ENCODE measurements at places on chromosomes 11 and 22. TPM values are rescaled to one million over a fixed set of nuclear protein-coding genes. Genes with fewer than 3 reads are reported as not detected.

PDGFB gene
- total RNA-seq, result 5.4 TPM

FAM227A gene
- total RNA-seq, result 0.06 TPM

DNA sequence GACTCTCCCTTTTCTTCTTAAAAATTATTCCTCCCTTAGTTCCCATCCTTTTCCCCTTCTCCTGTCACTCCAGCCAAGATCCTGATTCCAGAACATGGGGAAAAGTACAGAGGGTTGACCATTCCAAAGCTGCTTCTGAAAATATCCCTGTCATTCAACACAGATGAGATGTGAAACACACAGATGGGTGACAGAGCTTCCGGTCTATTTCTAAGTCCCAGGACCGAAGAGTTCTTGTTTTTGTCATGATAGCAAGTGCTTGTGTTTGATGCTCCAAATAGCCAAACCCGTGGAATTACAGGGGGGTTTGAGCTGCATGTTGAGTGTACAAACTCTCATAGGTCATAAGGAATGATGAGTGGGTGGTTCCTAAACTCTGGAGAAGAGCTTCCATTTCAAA is 57.9 kb downstream of the PARVA start:
- no peak for DNase-seq

VPS51 gene
- total RNA-seq, result 146 TPM

RASGRP2 gene
- total RNA-seq, result 206 TPM

GRCh38 chr22:28730179-28730578 is 11.4 kb downstream of the CHEK2 start:
- DNase-seq, result no peak

- no peak for DNase-seq
Measured at GRCh38 chr11:105553025-105553424, 56.8 kb upstream of the GRIA4 start.

GRCh38 chr11:47586098-47586855 is at the start of gene FAM180B:
Gene FAM180B, plus strand, starts transcription at chr11:47586678. Its CDS starts 91 bp downstream, at chr11:47586769.
- peak; percentile 61 for DNase-seq

DNA sequence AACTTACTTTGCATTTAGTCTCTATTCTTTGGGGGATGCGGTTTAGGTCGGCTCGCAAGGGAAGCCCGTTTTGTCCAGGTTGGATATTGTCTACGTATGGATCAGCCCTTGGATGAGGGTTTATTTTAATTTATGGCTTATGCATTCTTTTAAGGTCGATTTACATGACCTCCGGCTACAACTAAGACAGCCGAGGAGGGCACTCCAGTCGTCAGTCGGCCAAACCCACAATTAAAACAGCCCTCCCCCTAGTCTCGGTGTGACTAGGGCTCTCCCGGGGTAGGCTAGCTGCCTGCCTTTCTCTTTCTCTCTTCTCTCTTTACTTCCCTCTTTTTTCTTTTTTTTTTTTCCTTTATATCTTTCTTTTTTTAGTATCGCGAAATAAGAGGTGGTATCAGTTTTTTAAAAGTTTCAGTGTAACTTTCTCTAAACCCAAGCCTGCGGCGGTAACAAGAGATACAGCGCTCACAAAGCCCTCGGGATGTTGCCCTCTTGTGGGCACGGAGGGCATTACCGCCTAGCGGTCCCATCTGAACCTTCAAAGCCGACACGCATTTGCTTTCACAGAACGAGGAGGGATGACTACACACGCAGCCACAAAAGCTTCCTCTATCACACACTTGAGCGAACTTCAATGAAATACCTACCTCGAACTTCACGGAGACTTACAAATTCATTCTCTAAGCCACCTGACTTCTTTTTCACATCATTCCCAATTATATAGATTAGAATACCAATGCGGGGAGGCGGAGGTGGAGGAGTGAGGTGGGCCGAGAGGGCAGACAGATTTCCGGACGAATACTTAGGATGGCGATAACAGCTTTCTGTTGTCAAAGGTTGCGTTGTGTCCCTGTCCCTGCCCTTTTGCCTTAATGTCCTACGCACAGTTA is 132.3 kb upstream of the C11orf58 start:
- DNase-seq, result peak; percentile 92

- DNase-seq, result no peak
Measured at GRCh38 chr11:72075109-72075508, 5.2 kb downstream of the NUMA1 start.

GAL gene
- total RNA-seq, result not detected

GRCh38 chr11:61121192-61121831 is 19.0 kb downstream of the CD5 start:
- DNase-seq, result no peak

DNA sequence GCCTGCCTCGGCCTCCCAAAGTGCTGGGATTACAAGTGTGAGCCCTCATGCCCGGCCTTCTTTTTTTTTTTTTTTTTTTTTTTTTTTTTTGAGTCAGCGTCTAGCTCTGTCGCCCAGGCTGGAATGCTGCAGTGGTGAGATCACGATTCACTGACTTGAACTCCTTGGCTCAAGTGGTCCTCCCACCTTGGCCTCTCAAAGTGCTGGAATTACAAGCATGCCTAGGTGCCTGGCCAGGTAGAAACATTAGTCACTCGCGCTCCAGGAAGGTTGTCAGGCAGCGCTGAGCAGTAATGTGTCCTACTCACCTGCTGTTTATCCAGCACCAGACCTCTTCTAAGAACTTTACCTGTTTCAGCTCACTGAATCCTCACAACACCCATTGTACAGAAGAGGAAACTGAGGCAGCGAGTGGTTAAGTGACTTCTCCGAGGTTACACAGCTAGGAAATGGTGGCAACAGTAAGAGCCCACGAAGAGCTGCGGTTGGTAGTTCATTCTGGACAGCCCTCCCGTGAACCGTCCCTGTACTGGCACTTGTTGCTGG is 496 bp upstream of the CST6 start:
- no peak for DNase-seq

DNA sequence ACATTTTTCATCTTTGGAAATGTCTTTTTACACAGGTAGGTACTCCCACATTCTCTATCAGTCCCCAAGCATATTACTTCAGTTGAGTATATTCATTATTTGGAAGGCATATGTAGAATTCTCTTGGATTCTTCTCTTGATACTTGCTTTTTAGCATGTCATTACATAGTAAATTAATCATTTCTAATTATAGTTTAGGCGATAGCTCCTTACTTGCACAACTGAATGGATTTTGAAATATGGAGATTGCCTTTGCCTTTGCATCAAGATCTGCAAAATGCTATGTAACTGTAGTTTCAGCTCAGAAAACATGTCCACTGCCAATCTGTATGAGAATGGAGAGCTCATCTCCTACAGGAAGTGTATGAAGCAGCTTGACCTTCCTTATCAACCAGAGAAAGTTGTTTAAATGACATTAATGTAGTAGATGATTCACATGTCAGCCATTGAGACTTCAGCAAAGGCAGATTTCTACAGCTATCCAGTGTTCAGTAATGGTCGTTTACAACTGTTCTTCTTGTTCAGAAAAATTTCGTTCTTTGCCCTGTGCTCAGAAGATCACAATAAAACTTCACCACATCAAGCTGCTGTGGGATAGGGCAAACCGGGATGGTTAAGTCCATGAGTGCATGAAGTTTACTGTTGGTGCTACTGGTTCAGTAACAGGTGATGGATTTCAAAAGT is 61.6 kb downstream of the PPP6R3 start:
- no peak for DNase-seq

GRCh38 chr11:19193916-19194315 is 7.9 kb downstream of the CSRP3 start:
- no peak for DNase-seq

WNT7B gene
- total RNA-seq, result not detected

DNA sequence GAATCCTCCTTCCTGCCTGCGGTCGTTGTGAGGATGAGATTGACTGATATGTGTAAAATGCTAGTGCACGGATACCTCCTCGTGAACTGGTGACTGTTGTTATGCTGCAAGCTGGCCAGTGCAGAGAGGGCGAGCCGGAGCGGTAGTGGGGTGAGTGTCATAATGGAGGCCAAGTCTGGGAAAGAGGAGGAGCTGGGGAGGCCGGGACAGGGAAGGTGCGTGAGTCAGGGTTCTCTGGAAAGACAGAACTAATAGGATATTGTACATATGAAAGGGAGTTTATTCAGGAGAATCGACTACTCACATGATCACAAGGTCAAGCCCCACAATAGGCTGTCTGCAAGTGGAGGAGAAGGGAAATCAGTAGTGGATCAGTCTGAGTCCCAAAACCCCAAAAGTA is 56.8 kb upstream of the FADD start:
- DNase-seq, result no peak

IGLL5 gene
- total RNA-seq, result 93.3 TPM

GRCh38 chr22:44045145-44045544 is 21.0 kb downstream of the PARVB start:
- no peak for DNase-seq

GRCh38 chr11:27582621-27583020 is 76.1 kb upstream of the LIN7C start:
- DNase-seq, result no peak

DNA sequence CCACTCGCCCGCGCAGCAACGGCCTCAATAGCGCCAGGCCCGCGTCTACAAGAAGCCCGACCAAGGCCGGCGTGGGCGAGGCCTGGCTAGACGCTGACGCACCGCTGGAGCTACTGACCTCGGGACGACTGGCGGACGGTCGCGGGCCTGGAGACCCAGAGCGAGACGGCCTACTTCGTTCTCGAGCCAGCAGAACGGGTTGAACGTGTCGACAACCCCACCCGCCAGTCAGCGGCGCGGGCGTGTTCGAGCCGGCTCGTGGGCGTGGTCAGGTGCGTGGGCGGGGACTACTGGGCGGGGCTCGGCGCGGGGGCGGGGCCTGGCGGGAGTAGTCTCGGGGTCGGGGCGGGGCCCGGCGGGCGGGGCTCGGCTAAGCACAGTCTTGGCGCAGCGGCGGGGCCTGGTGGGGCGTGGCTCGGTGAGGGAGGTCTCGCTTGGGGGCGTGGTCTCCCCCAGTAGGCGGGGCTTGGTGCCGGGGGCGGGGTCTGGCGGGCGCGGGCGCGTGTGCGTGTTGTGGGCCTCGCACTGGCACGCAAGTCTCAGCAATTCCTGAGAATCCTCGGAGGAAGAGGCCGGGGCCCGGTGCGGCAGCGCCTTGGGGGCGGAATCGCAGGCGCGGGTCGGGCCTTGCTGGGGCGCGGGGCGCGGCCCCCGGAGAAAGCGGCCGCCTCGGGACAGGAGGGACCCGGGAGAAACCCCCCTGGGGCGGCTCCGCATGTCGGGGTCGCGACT is at the start of gene RNH1:
Gene RNH1, minus strand, starts transcription at position 248 of the 732 bp plus-strand sequence. CDS start 5,080 bp downstream, outside the sequence.
- peak; percentile 100 for DNase-seq

DNA sequence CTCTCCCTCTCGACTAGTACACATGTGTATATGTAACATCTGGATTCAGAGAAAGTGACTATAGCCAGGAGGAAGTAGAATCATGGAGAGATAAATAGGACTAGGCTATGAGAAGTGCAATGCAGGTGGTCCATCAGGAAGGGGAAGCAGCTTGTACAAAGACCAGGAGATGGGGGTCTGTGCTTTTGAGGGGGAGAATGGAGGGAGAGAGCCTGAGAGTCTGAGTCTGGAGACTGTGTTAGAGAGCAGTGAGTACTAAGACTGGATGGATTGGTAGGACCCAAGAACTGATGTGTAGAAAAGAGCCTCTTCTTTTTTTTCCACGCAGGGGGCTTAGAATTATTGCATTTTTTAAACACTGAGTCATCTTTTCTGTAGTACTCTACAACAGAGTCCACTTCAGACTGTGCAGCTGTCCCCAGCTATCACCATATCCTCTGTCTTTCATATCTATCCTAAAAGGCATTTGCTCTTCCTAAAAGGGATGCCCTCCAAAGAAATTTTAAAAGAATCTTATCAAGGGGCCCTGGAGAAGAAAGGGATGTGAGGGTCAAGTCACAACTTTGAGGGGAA is 80.4 kb downstream of the BDNF start:
- DNase-seq, result no peak

GRCh38 chr22:26314656-26315055 is 114.4 kb upstream of the ASPHD2 start:
- no peak for DNase-seq

DNA sequence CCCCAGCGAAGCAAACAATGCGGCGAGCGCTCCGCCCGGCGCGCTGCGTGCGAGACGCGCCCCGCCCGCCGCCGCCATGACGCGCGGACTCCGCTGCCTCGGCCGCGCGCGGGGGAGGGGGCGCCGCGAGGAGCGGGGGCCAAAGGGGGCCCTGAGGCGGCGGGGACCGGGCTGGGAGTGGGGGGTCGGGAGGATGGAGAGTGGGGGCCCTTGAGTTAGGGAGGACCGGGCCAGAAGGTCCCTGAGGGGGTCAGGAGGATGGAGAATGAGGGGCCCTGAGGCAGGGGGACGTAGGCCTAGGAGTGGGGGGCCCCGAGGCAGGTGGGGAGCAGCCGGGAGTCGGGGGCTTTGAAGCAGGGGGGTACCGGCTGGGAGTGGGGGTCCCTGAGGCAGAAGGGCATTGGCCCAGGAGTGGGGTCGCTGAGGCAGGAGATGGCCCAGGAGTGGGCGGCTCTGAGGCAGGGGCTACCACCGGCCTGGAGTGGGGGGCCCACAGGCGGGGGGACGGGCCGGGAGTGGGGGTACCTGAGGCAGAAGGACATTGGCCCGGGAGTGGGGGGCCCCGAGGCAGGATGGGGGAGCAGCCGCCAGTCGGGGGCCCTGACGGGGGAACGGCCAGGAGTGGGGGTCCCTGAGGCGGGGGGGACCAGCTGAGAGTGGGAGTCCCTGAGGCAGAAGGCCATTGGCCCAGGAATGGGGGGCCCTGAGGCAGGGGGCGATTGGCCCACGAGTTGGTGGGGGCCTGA is at the start of gene BRD1:
Gene BRD1, minus strand, starts transcription at position 21 of the 746 bp plus-strand sequence. CDS start 3,556 bp downstream, outside the sequence.
- DNase-seq, result peak; percentile 94

OR52D1 gene
- not detected for total RNA-seq

DNA sequence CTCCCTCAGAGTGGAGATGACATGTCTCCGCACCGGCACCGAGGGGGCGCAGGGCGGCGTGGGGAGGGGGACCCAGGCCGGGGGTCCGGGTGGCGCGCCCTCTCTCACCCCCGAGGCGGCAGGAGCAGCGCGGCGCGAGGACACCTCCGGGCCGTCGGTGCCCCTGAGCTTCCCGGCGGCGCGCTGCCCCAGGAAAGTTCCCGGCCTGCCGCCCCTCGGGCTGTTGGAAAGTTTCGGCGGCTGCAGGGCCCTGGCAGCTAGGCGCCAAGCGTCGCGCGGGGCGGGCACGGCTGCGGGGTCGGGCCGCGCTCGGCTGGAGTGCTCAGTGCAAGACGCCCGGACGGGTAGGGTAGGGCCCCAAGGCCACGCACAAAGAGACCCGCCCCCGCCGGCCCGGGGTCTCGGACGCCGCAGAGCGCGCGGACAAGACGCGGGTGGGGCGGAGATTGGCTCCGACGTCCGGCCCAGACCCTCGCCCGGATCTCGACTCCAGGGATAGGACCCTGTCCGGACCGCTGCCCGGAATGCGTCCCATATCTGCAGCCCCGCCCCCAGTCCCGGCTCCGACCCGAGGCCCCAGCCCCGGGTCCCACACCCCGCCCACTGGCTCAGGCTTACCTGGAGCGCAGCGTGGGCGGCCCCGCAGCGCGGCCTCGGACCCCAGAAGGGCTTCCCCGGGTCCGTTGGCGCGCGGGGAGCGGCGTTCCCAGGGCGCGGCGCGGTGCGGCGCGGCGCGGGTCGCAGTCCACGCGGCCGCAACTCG is 471 bp downstream of the ARVCF start:
- DNase-seq, result peak; percentile 88

Measured in spleen (tissue), 13 donors.